Chondrocyte (in vitro differentiated cells): ENCODE measurements at places on chromosomes 6 and 20. TPM values are rescaled to one million over a fixed set of nuclear protein-coding genes. Genes with fewer than 3 reads are reported as not detected.

DNA sequence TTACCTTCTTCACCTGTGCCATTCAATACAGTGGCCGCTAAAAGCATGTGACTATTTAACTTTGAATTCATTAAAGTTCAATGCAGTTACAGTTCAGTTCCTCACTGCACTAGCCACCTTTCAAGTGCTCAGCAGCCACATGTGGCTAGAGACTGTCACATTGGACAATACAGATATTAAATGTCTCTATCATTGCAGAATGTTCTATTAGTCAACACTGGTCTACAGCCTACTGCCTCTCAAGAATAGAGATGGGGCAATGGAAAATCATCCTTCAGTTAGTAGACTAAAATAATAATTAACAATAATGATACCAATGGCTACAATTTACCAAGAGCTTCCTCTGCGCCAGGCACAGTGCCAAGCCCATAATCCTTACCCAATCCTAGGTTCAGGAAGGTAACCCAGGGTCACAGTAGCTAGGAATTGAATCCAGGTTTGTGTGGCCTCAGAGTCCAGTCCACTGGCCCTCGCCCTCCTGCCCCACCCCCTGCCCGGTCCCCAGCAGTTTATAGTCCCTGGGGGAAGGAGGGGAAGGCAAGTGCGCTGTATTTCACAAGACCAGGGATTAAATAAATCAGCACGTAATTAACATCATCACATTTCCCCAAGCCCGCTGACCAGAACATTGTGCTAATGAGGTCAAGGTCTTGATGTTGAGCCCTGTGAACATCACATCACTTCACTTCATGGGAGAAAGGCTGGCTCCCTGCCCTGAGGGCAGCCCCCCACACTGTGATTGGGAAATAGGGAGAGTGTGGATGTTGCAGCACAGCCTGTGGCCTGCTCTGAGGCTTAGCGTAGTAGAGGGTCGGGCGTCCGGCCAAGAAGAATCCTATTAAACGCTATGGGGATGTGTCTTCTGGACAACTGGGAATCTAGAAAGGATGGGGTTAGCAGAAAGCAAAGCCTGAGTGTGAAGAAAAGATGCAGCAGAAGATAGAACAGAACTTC is 147.2 kb downstream of the VEGFA start:
- no peak for DNase-seq

- DNase-seq = no peak
Observed at GRCh38 chr6:14861491-14861943, 384.4 kb upstream of the JARID2 start.

DNA sequence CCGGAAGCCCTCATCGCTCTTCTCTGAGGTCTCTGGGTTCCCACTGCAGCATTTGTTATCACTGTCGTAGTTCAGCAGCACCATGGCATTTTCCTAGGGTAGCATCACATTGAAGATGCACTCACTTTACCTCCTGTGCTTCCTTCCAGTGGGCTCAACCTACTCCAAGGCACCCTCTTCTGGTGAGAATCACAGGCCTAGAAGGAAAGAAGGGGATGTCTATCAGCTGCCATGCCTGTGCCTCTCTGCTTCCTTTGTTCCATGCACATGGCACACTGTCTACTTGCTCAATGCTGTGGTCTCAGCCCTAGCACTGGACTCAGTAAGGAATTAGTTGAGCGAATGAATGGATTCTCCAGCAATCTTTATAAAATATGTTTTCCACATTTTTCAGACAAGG is 22.6 kb downstream of the CST4 start:
- no peak for DNase-seq

GRCh38 chr20:5796331-5797040 is 46.3 kb downstream of the SHLD1 start:
- DNase-seq = no peak

DNA sequence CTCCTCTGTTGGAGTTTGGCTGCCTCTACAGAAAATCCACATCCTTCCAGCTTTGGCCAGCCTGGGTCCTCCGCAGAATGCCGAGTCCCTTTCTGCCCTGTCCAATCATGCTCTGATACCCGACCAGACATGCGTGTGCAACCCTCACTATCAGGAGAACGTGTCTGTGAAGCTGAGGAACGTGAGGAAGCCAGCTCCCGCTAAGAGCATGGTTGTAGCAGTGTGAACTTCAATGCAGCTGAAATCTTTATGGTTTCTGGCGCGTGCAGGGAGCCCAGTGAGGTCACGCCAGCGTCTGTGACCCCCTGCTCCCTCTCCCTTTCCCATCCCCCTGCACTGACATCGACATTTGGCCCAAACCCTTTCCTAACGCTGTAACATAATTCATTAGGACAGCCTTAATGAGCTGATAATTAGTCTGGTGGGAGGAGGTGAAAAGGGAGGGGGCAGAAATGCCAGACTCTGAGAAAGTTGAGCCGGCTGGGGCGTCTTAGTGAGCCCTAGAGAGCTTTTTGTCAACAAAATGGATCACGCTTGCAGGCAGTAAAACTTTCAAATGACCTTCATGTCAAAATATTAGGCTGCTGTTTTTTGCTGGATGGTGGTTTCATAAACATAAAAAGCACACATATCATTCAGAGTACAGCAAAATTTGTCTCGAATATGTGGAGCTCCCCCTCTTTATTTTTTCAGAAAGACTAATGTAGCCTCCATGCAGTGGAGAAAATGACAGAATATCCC is 423.3 kb downstream of the QKI start:
- DNase-seq = no peak

DNA sequence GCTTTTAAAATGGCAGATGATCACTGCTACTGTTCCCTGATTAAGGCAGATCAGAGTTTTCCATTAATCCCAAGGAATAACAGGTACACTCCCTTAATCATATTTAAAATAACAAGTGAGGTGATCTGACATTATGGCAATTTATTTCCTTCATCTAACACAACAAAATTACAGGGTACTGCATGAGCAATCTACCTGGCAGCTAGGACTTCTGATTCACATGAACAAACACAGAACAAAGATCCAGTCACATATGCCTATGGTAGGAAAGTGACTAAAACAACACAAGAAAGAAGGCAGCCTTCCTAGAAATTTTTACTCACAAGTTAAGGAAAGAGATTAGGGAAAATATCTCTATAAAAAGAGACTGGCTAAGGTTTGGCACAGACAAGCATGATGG is 33.2 kb downstream of the MAP7 start:
- no peak for DNase-seq

GRCh38 chr6:168873278-168874190 is 380.1 kb downstream of the THBS2 start:
- DNase-seq = no peak

- no peak for DNase-seq
Observed at GRCh38 chr20:61163031-61163430, 89.0 kb upstream of the CDH4 start.

GRCh38 chr6:109483735-109484057 is 677 bp upstream of the ZBTB24 start:
- DNase-seq = no peak

DNA sequence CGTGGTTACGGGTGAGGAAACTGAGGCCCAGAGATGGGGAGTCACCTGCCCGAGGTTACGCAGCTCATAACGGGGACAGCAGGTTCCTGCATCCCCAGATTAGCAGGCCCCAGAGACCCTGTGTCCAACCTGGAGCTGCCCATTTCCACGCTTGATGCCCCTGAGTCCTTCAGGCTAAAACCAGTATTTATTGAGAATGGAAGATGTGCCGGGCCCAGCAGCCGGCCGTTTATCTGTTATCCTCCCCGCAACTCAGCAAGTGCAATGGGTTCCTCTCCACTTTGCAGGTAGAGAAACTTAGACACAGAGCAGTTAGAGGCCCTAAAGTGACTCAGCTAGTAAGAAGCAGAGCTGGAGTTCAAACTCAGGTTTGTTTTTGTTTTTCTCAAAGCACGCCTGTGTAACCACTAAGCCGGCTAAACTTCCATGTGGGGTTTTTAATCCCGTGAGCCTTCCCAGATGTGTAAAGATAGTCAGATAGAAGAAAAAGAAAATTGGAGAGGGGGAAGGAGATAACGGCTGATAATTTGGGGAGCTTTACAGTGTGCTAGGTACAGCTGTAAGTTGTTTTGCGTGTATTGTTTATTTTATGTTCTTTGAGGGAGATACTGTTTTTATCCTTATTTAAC is 775 bp downstream of the PFDN4 start:
- no peak for DNase-seq

DNA sequence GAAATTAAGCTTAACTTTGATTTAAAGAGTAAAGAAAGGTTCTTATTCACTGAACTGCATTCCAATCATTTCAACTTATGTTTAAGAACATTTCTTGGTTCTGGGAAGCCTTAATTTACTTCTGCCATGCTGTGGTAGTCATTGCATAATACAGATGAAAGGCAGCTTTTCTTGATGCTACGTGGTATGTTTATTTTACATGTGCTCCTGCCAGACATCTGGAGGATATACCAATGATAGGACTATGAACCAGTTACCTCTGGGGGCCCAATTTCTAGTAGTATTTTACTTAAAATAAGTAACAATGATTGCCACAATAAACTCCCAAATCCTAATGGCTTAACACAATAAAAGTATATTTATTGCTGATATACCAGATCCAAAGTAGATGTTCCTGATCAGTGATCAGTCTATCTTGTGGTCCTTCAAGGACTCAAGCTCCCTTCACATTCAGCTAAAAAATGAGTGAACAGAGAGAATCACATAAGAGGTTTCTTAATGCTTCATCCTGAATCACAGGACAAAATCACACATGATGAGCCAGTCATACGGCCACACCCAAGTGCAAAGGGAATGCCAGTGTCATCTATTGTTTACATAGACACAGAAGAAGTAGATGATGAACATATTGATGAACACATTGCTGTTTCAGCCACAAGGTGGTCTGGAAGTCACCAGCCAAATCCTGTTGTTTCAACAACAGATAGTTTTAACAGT is 56.5 kb upstream of the CCN2 start:
- no peak for DNase-seq

- no peak for DNase-seq
Observed at GRCh38 chr20:52295556-52295955, 104.0 kb upstream of the ZFP64 start.

DNA sequence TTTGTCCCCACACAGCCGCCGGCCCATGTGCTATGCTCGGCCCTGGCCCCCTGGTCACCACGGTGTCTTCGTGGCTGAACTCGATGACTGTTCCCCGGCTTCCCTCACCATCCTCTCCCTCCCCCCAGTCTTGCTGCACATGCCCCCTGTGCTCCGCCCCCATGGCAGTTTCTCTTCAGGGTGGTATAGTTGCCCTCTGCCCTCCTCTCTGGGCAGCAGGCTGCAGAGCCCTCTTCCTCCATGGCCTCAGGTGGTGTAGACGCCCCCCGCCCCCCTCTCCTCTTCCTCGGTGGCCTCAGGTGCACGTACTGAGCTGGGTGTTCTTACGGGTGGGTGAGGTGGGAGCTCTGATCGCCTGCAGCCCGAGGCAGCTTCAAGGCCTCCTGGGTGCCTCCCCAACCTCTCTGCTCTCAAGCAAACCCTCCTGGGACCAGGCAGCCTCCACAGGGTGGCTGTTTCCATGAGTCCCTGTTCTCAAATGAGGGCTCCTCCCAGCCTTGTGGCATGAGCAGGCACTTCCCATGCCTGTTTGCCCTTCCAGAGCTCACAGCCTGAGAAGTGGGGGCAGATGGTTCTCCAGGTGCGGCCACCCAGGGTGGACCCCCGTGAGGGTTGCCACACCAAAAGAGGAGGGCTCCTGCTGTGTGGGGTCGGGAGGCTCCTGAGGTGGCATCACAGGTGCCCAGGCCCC is 24.8 kb downstream of the COL20A1 start:
- peak; percentile 77 for DNase-seq

DNA sequence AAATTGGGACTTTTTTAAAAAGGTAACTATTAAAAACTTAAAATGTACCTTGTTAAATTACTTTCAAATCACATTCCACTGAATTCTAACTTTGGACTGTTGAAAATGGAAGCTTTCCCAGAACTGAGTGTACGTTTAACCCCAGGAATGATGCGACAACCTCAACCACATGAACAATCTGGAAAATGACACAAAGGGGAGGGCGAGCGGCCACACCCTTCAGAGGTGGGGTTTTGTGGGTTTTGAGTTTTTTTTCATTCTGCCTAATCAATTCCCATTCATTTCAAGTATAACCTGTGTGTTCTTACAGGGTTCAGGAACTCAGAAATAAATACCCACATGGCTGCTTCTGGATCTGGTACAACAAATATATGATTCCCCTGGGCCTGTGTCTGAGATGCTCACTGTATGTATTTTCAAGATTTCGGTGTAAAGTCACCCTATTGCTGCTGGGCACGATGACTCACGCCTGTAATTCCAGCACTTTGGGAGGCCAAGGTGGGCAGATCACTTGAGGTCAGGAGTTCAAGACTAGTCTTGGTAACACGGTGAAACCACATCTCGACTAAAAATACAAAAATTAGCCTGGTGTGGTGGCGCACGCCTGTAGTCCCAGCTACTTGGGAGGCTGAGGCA is 21.6 kb downstream of the CNKSR3 start:
- DNase-seq = no peak

DNA sequence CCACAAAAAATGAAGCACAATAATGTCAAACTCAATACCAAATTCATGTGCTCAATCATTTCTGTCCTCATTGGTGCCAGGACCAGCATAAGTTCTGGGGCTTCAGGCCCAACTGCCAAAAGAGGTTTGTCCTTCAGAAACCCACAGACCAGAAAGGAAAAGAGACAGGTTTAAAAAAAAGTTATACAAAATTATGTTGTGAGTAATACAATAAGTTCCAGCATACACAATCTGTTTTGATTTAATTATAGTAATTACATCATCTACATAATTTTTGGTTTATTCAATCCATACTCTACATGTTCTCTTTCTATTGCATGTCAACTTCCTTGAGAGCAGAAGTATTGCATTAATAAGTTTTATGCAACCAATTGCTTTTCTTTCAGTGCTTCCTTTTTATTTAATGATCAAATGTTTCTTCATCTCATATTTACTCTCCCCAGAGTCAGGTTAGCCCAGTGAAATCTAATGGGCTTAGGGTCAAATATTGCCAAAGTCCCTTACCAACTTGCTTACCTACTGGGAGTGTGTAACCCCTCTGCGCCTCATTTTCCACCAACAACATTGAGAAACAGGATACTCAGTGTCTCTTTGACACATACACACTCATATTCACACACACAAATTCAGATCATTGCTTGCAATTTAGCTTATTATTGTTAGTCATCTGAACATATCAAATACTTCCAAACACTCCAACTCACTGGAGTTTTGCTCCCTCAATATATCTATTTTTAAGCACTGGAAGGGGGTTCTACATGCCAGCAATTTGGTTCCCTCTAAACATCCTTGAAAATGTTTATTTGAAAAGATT is 424.4 kb upstream of the MARCKS start:
- no peak for DNase-seq

Gene L3MBTL1
- total RNA-seq = 11.2 to 17.0 TPM (median 11.6 TPM) in 3 replicates

Gene DPPA5
- total RNA-seq = not detected in 3 replicates

Gene ENPP1
- 8.1 to 23.6 TPM (median 8.6 TPM) in 3 replicates for total RNA-seq

Gene C6orf58
- not detected in 3 replicates for total RNA-seq

Gene STX11
- total RNA-seq = 1.6 to 3.1 TPM (median 2.9 TPM) in 3 replicates

Gene SOX12
- total RNA-seq = 34.3 to 40.4 TPM (median 39.6 TPM) in 3 replicates

Gene CYP24A1
- total RNA-seq = not detected in 3 replicates

Gene MYLK2
- 1.3 to 3.3 TPM (median 2.9 TPM) in 3 replicates for total RNA-seq

Gene SLC23A2
- total RNA-seq = 24.0 to 25.1 TPM (median 24.2 TPM) in 3 replicates

Gene TFAP2B
- 6.4 to 16.7 TPM (median 14.8 TPM) in 3 replicates for total RNA-seq
